ENCODE measurements at places on chromosomes 2 and 18. TPM values are rescaled to one million over a fixed set of nuclear protein-coding genes. Genes with fewer than 3 reads are reported as not detected.

Gene STK39
- total RNA-seq: 16.7 TPM

Gene MC5R
- 2.9 TPM for total RNA-seq

Gene MYO5B
- total RNA-seq: 0.98 TPM

Gene GALNT5
- total RNA-seq: 9.6 TPM

Gene SCYGR4
- total RNA-seq: not detected

DNA sequence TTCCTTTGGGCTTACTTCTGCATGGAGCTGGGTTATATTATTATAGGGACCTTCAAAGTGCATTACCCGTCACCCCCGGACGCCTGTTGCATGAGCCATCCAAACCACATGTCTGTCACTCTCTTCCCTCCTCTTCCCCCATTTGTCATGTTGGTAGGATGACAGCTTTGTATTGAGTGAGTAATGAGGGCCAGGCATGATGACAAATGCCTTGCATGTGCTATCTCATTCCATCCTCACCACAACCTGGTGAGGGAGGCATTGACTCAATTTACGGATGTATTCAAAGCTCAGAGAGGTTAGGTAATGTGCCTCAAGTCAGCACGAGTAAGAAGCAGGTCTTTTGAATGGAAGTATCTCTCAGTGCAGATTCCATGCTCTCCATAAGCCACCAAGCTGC lies 510.5 kb upstream of the TNP1 start:
- H3K36me3 ChIP-seq: no peaks in the 10 kb centered on the region
- peaks cover 19% of the 10 kb centered on the region for H3K4me1 ChIP-seq
- H3K27me3 ChIP-seq: no peaks in the 10 kb centered on the region
- DNase-seq: no peak
- no peak overlapping the region for H3K27ac ChIP-seq
- H3K4me3 ChIP-seq: no peak overlapping the region

- peaks cover 3% of the 10 kb centered on the region for H3K27me3 ChIP-seq
- peak overlapping the region; percentile 13 for H3K27ac ChIP-seq
- no peak for DNase-seq
- H3K4me3 ChIP-seq: no peak overlapping the region
- no peaks in the 10 kb centered on the region for H3K36me3 ChIP-seq
Measured at GRCh38 chr18:50753311-50753710, 66.5 kb downstream of the MRO start.

DNA sequence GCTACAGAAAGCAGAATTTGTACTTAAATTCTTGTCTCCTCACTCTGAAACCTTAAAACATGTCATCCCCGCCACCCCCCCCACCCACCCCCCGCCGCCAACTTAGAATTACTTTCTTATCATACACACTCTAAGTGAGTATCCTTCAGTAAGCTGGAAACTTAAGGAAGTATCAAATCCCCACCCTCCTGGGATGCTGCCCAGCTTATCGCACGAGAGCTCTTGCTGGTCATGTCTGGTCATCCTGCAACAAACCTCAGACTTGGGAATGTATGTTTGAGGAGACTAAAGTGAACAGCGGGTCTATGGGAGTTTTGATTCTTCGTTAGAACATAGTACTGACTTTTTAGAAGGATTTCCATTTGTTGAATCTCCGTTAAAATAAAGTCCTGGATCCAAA lies 203.3 kb downstream of the PTGR3 start:
- no peaks in the 10 kb centered on the region for H3K27me3 ChIP-seq
- peaks cover 3% of the 10 kb centered on the region for H3K4me1 ChIP-seq

DNA sequence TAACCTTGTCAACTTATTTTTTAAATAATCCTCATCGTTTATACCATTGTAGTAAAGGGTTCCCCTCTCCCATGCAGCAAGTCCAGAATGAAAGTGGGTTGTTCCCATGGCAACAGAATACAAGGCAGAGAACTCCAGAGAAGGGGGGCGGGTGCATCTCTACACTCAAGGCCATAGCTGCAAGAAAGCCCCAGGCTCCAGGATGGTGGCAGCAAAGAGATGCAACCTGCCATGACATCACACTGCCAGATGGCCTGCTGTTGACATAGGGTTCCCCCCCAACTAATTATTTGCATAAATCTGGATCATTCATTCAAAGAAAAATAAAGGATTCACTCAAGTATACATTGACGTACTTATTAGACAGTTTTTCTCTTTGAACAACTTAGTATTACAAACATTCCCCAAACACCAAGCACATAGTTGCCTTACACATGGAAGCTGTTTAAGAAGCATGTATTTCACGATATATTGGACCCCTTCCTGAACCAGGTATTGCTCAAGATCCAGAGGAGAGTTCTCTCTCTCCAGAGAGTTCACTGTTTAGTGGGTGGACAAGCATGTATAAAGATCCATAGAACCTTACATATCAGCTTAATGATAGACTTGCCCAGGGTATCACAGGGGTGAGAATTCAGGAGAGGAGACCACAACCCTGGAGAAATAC lies 87.4 kb upstream of the KLF7 start:
- peaks cover 10% of the 10 kb centered on the region for H3K4me1 ChIP-seq
- no peak for DNase-seq
- H3K27ac ChIP-seq: no peak overlapping the region
- H3K36me3 ChIP-seq: no peaks in the 10 kb centered on the region
- no peak overlapping the region for H3K4me3 ChIP-seq

GRCh38 chr18:40821596-40822243 lies 1133.3 kb upstream of the PIK3C3 start:
- H3K27me3 ChIP-seq: no peaks in the 10 kb centered on the region
- H3K27ac ChIP-seq: no peak overlapping the region
- no peak overlapping the region for H3K4me3 ChIP-seq

DNA sequence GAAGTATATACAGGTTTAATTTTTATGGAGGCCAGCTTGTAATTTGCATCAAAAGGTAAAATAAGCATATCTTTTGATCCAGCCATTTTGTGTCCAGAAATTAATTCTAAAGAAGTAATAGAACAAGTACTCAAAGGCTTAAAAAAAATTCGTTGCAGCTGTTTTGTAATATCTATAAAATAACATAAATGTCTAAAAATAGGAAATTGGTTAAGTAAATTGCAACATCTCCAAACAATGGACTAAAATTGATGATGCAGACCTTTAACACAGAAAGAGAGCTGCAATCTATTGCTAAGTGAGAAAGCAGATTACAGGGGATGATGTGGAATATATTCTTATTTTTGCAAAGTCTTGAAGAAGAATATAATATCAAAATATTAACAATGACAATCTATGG lies 19.4 kb downstream of the AAK1 start:
- peaks cover 2% of the 10 kb centered on the region for H3K4me1 ChIP-seq
- H3K27ac ChIP-seq: no peak overlapping the region
- H3K27me3 ChIP-seq: no peaks in the 10 kb centered on the region

DNA sequence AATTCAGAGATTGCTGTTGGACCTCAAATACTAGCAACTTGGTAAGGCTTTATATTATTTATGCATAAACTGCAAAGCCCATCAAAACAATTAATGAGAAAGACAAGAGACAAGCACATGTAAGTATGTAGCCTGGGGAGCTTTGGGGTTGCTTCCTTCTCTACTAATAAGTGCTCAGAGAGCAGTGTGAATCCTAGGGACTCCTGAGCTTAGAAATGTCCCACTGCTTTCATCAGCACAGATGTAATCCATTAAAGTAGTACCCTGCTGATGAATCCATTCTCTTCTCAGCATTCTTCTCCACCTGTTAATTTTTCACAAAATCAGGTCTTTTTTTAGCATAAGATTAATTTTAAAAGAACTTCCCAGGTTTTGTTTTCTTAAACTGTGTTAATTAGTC lies 485.6 kb downstream of the PTH2R start:
- H3K27me3 ChIP-seq: no peaks in the 10 kb centered on the region
- no peaks in the 10 kb centered on the region for H3K4me1 ChIP-seq
- H3K4me3 ChIP-seq: no peak overlapping the region
- H3K27ac ChIP-seq: no peak overlapping the region

DNA sequence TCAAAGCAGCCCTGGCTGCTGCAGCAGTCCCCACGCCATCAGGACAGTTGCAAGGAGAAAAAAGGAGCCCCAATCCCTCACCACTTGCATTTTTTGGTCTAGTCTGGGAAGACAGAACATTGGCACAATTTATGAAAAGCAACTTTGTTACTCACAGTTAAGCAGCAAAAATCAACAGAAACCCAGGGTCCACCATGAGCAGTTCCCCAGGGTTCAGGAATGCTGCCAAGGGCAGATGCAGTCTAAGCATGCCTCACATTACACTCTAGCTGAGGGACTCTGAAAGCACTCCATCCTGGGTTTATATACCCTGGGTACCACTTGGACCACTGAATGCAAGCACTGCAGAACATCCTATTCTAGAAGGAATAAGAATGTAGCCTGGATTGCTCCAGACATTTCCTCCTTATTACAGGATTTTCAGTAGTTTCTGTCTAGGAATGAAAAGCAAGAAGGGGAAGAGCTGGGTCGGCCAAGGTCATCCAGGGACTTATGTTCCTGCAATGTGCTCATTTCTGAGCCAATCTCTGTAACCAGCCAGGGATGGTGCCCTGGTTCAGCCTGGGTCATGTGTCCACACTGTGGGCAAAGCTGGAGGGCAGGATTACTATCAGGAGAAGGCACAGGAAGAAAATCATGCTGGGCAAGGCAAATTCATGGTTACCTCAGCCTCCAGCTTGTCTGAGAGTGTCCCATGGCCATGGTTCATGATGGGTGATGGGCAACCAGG lies 19.5 kb upstream of the TMEM163 start:
- peaks cover 4% of the 10 kb centered on the region for H3K4me1 ChIP-seq
- H3K27me3 ChIP-seq: no peaks in the 10 kb centered on the region
- no peaks in the 10 kb centered on the region for H3K36me3 ChIP-seq
- no peak overlapping the region for H3K4me3 ChIP-seq

GRCh38 chr2:54455563-54456361 lies at the start of gene SPTBN1:
SPTBN1 (plus strand) TSS chr2:54456327; CDS start chr2:54526419, 70,092 bp downstream.
- peaks cover 19% of the 10 kb centered on the region for H3K4me1 ChIP-seq
- peak within 1 kb of the TSS; percentile 84 for H3K4me3 ChIP-seq
- peaks cover 2% of the 10 kb centered on the region for H3K36me3 ChIP-seq
- peak; percentile 97 for DNase-seq
- peak within 1 kb of the TSS; percentile 97 for H3K27ac ChIP-seq
- no peaks in the 10 kb centered on the region for H3K27me3 ChIP-seq

DNA sequence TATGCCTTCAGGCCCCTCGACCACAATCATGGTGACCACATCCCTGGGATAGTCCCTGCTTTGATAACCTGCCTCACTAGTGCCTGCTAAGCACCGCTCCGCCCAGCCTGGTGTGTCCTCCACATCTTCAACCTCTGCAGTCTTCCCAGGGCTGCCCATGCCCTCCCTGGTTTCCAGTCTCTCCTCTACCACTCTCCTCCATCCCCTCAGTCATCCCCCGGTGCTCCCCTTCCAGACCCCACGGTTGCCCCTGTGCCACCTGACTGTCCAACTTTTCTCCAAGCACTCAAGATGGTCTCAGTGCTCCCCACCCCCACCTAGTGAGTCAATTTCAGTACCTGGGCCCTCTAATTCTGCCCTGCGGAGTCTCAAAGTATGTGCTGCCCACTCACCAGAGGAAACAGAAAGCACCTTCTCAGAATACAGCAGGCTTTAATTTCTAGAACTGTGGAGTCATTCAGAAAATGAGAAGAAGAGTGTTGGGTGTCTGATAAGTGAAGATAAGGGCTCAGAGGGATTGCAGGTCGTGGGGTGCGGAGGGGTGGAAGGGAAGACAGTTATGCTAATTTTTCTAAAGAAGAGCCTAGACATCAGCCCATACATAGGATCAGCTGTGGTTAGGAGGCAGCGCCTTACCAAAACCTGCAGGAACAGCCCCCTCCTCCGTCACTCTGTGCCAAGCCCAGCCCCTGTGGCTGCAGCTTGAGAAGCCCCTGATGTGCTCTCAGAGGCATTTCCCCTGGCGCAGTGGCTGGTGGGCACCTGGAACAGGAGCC lies 53.6 kb upstream of the CAB39 start:
- DNase-seq: no peak
- H3K27me3 ChIP-seq: no peaks in the 10 kb centered on the region
- no peak overlapping the region for H3K4me3 ChIP-seq
- no peak overlapping the region for H3K27ac ChIP-seq

GRCh38 chr18:24862201-24862816 lies 401.9 kb downstream of the HRH4 start:
- DNase-seq: peak; percentile 35
- peaks cover 2% of the 10 kb centered on the region for H3K4me1 ChIP-seq

GRCh38 chr2:3536682-3537632 lies 17.6 kb upstream of the ADI1 start:
- peak overlapping the region; percentile 48 for H3K4me3 ChIP-seq
- peaks cover 16% of the 10 kb centered on the region for H3K4me1 ChIP-seq
- H3K27ac ChIP-seq: peak overlapping the region; percentile 97
- peaks cover 32% of the 10 kb centered on the region for H3K36me3 ChIP-seq
- peak; percentile 46 for DNase-seq

- peak; percentile 19 for DNase-seq
- H3K4me1 ChIP-seq: no peaks in the 10 kb centered on the region
- H3K27me3 ChIP-seq: no peaks in the 10 kb centered on the region
- no peaks in the 10 kb centered on the region for H3K36me3 ChIP-seq
- H3K4me3 ChIP-seq: no peak overlapping the region
Measured at GRCh38 chr2:221176667-221177066, 395.4 kb downstream of the EPHA4 start.

DNA sequence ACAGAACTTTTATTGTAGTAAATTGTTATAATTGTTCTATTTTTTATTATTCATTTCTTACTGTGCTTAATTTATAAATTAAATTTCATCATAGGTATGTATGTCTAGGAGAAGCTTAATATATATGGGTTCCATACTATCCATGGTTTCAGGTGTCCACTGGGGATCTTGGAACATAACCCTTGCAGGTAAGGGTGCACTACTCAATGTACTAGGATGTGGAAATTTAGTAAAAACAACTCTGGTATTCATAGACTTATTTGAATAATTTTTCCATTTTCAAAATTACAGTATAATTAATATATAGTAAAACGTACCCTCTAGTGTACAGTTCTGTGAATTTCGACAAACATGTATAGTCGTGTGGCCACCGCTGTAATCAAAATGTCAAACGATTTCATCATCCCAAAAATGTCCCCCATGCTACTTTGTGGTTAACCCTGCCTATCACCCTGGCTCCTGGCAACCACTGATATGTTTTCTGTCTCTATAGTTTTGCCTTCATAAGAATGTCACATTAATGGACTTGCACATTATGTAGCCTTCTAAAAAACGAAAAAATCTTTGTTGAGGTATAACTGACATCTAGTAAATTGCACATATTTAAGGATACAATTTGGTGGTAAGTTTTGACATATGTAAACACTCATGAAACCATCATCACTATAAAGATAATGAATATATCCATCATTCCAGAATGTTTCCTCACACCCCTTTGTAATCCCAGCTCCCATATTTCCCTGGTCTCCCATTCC lies 45.7 kb downstream of the ARL5A start:
- DNase-seq: no peak
- H3K4me3 ChIP-seq: no peak overlapping the region
- peaks cover 15% of the 10 kb centered on the region for H3K36me3 ChIP-seq

Data from muscle of leg (tissue), 16 donors.